ENCODE measurements at places on chromosomes 2 and 18.

DNA sequence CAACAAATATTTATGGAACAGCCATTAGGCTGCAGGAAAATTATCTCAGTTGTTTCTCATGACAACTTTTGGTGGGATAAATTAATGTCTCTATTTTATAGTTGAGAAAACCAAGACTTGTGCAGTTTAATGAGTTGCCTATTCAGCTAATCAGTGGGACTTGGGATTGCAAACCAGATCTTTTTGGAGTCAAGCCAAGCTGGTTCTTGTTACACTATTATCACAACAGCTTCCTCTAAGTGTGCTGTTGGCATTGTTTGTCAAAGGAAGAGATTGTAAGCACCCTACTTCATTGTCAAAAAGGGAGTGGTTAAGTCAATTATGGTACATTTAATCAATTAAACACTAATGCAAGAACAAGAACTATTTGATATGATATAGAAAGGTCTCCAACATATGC is 119.2 kb downstream of the PAX3 start:
- no peak for DNase-seq

DNA sequence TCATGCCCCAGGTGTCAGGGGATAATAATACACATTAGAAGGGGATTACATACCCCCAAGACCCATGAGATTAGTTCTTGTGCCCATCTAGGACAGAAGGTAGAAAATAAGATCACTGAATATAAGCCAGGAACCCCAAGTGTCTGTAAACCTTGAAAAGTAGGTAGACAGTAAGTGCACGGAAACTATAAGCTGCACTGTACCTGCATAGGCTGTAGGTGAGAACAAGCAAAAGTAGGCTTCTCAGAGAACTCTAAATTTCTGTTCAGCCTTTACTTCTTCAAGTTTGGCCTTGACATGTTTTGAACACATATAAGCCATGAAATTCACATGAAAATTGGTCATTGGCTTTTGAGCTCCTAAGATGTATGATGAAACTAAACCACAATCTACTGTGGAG is 113.0 kb upstream of the FSIP2 start:
- no peak for DNase-seq

DNA sequence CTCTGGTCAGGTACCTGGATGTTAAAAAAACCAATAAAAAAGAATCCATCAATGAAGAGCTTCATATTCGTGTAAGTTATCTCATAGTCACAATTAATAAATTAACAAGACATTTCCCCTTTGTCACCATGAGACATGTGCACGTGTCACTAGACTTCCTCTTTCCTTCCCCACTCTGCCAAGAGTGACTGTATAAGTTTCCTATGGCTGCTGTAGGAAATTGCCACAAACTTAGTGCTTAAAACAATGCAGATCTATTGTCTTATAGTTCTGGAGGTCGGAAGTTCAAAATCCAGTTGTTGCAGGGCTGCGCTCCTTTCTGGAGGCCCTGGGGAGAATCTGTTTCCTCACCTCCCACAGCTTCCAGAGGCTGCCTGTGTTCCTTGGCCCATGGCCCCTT is 35.8 kb downstream of the SLC9A4 start:
- no peak for DNase-seq

DNA sequence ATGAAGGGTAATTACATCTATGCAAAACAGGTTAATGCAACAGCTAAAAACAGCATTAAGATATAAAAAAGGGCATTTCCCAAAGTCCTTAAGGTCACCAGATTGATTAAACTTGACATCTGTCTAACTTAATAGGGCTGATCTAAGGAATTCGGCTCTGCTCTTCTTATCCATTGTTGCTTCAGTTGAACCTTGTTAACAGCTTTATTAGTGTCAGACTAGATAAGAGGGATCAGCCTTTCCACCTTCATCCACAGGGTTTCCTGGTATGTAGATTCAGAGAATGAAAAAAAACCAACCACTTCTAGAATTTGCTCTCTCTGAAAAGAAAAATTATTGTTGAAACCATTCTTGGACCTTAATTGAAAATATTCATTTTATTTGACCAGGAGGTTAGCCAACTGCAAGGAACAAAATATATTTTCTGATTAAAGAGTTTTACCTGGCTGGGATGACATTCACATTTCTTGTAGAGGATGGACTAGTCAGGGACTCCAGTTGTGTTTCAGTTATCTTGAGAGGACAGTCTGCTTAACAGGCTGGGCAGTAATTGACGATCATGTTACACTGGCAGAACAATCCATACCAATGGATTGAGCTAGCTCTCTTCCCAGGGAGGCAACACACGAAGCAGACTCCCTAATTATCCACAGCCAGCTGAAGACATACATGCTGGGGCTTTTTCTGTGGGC is 357.4 kb upstream of the ACVR2A start:
- peak; percentile 15 for DNase-seq

DNA sequence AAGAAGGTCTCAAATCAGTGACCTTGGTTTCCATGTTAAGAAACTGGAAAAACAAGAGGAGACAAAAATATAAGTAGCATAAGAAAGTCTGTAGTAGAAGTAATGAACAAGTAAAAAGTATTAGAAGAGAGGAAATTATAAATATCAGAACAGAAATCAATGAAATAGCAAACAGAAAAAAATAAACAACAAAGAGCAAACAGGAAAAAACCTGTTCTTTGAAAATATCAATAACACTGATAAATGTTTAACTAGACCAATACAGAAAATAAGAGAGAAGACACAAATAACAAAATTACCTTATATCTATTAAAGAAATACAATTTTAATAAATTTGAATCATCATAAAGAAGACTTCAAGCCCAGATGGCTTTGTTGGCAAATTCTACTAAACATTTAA is 113.3 kb downstream of the MAIP1 start:
- no peak for DNase-seq

DNA sequence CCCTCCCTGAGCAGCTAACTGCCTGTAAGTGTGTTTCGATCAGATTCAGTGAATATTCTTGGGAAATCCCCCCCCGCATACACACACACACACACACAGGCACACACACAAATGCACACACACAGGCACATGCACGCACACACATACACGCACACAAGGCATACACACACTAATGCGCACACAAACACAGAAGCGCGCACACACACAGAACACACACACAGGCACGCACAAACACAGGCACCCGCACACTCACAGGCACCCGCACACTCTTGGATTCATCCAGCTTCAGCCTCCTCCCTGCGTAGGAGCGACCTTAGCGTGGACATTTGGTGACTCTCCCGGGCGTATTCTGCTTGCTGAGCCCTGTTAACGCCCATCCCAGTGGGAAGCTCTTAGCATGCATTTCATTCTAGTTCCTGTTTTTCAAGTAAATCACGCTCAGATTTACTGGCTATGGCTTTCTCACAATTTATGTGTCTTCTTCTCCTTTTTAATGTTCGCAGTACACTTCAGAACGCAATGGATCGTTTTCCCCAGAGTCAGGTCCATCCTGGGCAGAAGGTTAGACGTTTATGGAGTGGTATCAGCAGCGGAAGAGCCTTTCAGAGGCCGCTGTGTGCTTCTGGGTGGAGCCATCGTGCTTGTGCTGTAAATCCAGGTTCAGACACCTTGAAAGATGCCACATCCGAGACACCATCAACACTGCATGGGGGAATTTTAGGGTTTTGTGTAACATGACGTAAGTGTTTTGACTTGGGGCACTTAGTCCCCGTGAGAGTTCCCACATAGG is 656.6 kb downstream of the GALR1 start:
- DNase-seq = no peak

DNA sequence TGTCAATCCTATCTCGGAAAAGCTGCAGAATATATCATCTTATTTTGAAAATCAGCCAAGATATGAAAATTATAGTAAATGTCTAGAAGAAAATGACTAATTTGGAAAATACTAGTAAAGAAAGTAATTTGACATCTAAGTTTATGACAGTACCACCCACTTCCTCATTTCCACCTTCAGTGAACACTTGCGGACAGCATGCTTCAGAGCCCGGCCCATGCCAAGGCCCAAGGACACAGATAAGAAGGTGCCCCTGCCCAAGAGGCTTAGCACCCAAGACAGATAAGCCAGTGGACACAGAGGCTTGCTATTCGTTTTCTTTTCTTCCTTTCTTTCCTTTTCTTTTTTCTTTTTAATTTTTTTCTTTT is 4.8 kb upstream of the KCNG2 start:
- no peak for DNase-seq

GRCh38 chr2:464562-465309 is 176.8 kb upstream of the ALKAL2 start:
- no peak for DNase-seq

DNA sequence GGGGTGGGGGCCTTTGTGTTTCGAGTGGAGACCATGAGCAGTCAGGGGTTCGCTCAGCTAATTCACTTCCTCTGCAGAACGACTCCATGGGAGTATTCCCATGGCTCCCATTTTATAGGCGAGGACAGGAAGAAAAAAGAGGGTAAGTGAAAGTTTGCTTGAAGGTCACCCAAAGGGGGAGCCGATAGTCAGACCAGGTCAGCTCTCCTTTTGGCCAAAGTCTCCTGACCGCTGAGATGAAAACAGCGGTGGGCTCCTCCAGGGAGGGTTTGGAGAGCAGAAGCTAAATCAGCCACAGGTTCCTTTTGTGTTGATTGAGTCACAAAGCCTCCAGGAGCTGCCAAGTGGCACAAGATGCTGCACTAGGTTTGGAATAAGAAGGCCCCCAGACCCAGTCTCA is 34.1 kb upstream of the CTAGE1 start:
- DNase-seq = no peak

GRCh38 chr2:122251158-122251557 is 495.7 kb downstream of the TSN start:
- DNase-seq = no peak

DNA sequence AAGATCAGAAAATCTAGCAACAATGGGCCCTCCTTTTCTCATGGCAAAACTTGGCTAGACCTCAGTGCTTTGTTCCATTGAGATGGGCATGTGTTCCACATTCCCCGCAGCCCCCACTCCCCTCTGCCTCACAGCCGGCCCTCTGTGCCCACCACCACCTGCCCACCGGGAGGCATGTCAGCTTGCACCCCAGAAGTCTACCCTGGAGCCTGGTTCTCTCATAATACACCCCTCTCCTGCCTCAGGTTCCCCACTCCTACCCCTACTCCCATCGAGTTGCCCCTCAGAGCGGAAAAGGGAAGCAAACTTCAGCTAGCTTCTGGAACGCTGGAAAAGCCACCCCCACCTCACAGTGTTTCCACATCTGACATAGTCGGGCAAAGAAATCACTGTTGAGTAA is 219.0 kb downstream of the ANAPC1 start:
- DNase-seq = no peak

GRCh38 chr2:68218343-68218901 is 33.9 kb downstream of the PPP3R1 start:
- no peak for DNase-seq

- DNase-seq = no peak
Observed at GRCh38 chr2:51232027-51232426, 200.1 kb upstream of the NRXN1 start.

DNA sequence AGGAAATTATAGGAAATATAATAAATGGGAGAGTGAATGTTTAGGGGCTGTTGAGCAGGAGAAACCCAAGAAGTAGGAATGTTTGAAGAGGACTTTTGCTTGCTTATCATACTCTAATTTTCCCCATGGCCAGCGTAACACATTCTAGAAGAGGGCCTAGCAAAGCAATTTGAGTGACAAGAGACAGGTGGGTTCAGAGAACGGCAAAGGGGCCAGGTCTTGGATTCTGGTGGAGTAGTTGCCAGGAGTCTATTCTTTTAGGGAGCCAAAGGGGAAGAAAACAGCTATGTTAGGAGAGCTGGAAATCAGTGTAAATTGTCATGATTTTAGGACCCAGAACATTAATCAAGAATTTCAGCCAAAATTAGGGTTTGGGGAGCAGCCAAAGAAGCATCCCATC is 96.5 kb downstream of the COL5A2 start:
- no peak for DNase-seq

- DNase-seq = no peak
Observed at GRCh38 chr18:78304192-78305164, 675.1 kb upstream of the SALL3 start.

DNA sequence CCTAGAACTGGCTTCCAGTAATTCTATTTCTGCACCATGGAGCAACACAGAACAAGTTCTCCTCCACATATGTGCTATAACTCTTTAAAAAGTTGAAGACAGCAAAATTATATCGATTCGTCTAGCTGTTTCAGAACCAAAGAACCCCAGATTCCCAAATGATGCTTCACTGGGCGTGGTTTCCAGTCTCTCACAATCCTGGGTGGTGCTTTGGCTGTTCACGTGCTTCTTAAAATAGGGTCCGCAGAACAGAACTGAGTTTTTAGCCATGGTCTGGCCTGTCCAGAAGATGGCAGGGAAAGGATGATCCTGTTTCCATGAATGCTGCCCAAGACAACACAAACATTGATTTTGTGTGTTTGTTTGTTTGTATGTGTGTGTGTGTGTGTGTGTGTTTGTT is 37.6 kb upstream of the PARD3B start:
- no peak for DNase-seq

- DNase-seq = no peak
Observed at GRCh38 chr2:158407031-158407430, 49.5 kb downstream of the CCDC148 start.

- no peak for DNase-seq
Observed at GRCh38 chr18:3411327-3411726, 38.6 kb upstream of the TGIF1 start.

DNA sequence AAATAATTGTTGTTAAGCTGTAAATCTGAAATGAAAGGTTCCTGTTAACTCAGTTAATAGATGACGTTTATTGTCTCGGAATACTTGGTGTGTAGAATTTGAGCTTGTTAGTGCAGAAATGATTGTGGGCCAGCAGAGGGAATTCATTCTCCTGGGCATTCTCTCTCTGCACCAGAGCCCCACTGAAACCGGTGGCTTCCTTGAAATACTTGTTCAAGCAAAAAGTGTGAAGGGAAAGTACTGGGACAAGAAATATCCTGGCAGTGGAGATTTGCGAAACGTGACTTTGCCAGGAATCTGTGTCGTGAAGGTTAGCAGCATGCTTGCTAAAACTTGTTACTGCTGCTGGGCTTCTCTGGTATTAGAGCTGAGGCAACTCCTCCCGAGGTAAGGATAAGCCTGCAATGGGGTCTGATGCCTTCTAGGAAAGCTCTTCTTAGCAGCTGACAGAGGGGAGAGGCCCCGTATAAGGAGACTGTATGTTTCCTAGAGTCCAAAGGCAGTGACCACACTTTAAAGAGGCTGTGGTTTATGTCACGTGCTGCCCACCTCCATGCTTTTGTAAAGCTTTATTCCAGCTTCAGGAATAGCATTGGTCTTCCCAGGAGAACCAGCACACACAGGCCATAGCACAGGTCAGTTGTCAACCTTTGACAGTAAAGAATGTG is 2.0 kb downstream of the ITGA6 start:
- no peak for DNase-seq

GRCh38 chr2:128765811-128766210 is 447.1 kb upstream of the HS6ST1 start:
- no peak for DNase-seq

GRCh38 chr2:211513446-211513845 is 957.0 kb downstream of the CPS1 start:
- no peak for DNase-seq

GRCh38 chr2:3704692-3705091 is 1.3 kb downstream of the DCDC2C start:
- DNase-seq = no peak

GRCh38 chr2:43192744-43193651 is 33.4 kb downstream of the ZFP36L2 start:
- DNase-seq = no peak

GRCh38 chr2:191637182-191638078 is 40.5 kb upstream of the NABP1 start:
- DNase-seq = no peak

- DNase-seq = no peak
Observed at GRCh38 chr2:145655165-145655765, 1135.3 kb upstream of the ZEB2 start.
